ENCODE measurements at places on chromosomes 5 and 9. TPM values are rescaled to one million over a fixed set of nuclear protein-coding genes. Genes with fewer than 3 reads are reported as not detected.
A peak's percentile ranks its signal among the peaks of the same experiment; 100 is the strongest.

DNA sequence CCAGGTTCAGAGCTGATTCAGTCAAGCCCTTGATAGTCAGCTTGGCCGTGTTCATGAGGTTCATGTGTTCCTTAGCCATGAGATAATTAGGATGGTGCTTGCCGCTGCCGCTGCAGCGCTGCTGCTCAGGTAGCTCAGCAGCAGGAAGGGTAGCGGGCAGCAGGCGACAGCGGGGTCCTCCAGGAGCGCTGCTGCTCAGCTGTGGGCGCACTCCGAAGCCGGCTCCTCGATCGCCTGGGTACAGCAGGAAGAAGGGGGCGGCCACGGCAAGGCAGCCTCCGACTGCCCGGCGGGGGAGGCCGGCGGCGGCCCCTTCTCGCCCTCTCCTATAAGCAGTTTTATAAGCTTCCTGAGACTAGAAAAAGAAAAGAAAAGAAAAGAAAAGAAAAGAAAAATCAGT is 1253.6 kb downstream of the EFNA5 start:
- no peak for DNase-seq

DNA sequence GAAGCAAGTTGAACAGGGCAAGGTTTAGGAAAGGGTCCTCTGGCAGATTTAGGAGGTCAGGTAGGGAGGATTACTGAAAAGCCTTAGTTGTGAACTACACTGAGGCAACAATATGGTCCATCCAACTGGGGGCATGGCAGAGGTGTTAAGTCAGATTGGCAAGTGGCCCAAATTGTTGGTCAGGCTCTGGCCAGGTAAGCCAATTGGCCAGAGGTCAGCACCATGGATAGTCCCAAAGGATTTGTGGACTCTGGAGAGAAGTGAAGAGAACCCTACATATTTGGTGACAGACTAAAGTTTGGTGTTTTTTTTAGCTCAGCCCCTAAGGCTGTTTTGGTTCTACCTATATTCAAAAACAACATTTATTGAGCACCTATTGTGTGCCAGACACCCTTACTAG is 39.1 kb upstream of the RASGRF2 start:
- DNase-seq = no peak

DNA sequence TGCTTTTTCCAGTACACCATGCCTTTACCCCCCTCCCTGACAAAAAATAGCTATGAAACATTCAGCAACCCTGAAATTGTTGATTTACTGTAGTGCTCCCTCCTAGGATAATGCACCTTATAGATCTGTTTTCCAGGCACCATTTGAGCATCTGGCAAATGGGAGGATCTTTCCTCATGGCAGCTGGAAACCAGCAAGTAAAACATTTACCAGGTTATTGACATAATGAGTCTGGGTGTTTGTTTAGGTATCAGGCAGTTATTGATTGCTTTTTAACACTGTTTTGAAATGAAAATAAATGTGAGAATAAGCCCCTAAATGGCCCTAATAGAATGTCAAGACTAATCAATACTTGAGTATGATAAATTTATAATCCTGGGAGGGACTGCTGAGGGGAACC is 57.3 kb upstream of the KLF4 start:
- DNase-seq = no peak

- no peak for DNase-seq
These were observed 130.4 kb downstream of the TMEM174 start for GRCh38 chr5:73303148-73304079.

DNA sequence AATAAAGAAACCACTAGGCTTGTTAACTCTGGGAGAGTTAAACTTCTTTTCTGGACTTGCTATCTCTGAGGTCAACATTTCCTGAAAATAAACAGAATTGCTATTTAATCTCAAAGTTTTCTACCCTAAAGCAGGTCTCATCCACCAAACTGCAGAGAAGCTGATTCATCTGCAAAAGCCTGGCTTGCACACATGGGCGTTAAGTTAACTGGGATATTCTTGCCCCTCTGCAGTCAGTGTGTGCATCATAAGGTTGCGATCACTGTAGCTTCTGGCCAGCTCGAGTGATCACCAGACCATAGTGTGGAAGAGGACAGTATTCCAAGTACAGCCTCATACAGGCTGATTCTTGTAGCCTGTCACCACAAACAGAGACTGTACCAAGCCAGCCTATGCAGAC is 99.2 kb downstream of the SPOCK1 start:
- no peak for DNase-seq

GRCh38 chr5:118557251-118557661 is 431.1 kb downstream of the DTWD2 start:
- no peak for DNase-seq

DNA sequence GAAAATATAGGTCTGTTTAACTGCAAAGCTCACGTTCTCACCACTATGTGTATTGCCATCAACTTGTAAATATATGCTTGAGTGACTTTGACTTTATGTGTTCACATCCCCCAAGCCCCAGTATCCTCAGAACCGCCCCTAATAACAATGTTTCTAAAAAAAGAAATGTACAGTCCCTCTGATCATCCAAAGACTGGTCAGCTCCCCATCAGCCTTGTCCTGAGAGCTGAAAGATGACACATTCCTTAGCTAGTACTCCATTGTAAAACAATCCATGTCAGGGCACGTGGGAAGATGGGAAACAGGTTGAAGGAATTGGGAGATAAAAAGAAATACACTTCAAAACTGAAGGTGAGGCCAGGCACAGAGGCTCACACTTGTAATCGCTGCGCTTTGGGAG is 279.4 kb upstream of the WWC1 start:
- DNase-seq = no peak

DNA sequence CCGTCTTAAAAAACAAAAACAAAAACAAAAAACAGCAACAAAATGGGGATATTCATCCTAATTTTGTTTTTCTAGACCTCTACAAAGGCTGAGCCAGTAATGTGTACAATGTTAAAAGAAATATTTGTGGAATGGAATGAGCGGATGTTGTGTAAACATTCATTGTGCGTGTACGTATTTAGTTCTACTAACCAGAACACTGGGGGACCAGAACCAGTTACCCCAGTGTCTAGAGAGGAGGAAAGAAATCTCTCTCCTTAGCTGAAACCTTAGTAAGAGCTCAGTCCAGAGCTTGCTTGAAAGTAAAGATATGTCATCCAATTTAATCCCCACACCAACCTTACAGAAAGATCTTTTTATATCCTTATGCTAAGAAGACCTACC is 106.7 kb upstream of the CPEB4 start:
- no peak for DNase-seq

- no peak for DNase-seq
These were observed 67.8 kb upstream of the NEURL1B start for GRCh38 chr5:172573120-172573882.

- no peak for DNase-seq
These were observed 615.0 kb downstream of the RAB3C start for GRCh38 chr5:59197911-59198310.

- no peak for DNase-seq
These were observed 481 bp downstream of the MRPL36 start for GRCh38 chr5:1799110-1799601.

DNA sequence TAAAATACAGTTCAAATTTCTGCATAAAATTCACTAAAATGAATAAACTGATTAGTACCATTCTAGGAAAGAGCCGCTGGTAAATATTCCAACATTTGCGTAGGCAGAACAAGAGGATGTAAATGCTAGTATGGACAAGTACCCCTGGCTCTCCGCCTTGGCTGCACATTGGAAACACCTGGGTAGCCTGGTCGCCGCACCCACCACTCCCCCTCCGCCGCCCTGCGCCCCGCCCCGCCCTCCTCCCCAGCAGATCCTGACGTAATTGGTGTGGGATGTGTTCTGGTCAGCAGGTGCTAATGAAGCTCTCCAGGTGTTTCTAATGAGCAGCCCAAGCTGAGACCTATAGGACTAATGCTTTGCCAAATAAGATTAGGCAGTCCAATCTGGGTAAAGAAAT is 225.7 kb downstream of the FRMD3 start:
- no peak for DNase-seq

GRCh38 chr5:59542851-59543820 is 350.4 kb downstream of the PDE4D start:
- DNase-seq = peak; percentile 61

DNA sequence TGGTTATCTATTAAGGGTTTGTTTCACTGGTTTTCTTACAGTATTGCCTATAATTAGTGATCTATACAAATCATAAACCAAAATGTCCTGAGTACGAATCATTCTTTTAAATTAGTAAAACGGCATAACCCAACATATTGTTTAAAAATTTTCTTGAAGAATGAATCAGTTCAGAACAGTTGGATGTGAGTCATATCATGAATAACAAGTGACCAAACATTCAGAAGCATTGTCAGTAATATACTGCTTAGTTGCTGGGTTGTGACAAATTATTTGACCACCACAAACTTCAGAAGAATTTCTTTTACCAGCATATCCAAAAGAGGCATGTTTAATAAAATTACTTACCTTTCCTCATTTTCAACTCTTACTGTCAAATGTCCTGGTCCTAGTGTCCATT is 111.2 kb downstream of the UNC13B start:
- DNase-seq = no peak

GRCh38 chr5:34806532-34806931 is 32.4 kb upstream of the TTC23L start:
- no peak for DNase-seq

- no peak for DNase-seq
These were observed 42.7 kb downstream of the UBE2QL1 start for GRCh38 chr5:6491196-6491918.

SKIC3 gene
- 68.3 TPM for total RNA-seq

TMEM232 gene
- 2.9 TPM for total RNA-seq

APBA1 gene
- 1.7 TPM for total RNA-seq

JAK2 gene
- 21.5 TPM for total RNA-seq

ADGRD2 gene
- not detected for total RNA-seq

CAST gene
- 523 TPM for total RNA-seq

All from left ventricle myocardium superior (tissue), 1 donor.